ENCODE measurements at places on chromosomes 3 and 15.

GRCh38 chr3:33877187-33877586, 78.8 kb downstream of the PDCD6IP start:
- no peak for DNase-seq

DNA sequence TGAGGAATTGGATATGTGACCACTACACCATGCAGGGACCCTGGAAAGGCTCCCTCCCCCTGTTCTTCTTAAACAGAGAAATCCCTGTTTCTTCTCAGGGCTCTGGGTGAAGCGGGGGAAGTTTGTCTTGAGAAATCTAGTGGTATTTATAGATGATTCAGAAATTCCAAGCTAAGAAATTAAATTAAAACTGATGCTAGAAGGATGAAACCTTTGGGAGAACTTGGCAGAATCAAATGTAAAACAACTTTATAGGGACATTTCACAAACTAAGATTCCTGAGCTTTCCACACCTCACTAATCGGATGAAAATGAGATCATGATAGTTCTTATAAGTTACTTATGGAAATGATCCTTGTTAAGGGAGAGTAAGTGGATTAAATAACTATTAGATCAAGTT, 54.2 kb downstream of the FBXL2 start:
- no peak for DNase-seq

DNA sequence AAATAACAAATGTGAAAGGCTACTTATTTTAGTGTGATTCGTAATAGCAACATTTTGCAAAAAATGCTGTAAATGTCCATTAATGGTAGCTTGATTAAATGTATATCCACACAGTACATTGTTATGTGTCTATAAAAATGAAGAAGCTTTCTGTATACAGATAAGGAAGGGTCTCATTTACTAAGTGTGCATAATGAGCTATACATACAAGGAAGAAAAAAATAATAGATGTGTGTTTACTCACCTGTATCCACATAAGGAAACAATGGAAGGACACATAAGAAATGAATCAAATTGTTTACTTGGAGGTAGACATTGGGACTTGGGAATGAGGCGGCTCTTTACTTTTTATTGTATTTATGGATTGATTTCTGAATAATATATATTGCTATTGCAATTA, 34.9 kb downstream of the MED12L start:
- no peak for DNase-seq

DNA sequence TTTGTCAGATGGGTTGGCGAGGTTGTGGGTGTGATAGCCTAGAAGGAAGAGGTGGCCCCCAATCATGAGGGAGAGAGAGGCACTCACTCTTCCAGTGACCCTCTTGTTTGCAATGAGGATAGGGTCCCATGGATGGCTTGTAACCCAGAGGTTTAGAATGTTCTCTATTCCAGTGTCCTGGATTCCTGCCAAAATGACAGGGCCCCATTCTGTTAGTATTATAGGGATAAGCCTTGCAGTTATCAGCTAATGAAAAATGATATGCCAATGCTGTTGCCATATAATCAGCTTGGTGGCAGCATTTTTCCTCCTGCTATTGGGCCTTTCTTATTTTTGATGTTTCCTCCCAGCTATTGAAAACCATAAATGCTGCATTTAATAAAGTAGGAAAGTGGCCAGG, 23.3 kb upstream of the SENP7 start:
- no peak for DNase-seq

DNA sequence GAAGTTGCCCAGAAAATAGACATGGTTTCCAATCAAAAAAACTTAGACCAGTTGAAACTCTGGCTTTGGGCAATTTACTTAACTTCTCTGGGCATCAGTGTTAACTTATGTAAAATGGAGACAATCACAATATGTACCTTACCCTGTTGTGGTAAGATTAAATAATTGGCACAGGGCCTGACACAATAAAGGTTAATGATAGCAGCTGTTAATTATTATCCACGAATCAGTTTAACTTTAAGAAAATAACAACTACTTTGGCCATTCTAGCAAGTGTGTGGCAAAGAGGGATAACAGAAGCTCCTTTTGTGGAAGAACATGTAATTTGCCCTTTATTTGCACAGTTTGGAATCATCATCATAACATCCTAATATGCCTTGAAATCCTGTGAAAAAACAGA, 787.6 kb downstream of the FHIT start:
- no peak for DNase-seq

GRCh38 chr15:83887404-83887803, 233.5 kb downstream of the ADAMTSL3 start:
- no peak for DNase-seq

DNA sequence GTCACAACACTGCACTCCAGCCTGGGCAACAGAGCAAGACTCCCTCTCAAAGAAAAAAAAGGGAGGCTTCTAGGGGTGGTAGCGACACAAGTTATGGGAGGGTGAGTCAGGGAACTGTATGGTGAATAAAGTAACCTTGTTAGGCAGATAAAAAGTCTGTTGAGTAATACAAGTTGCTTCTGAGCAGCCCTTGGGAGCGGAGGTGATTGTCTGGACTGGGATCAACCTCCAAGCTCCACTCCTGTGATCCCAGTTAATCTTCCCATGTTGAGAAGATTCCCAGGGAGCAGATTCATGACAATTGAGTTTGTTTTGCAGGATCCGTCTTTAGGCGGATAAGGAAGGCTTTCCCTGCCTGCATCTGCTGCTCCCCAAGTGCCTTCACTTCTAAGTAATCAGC, 335.9 kb downstream of the THSD4 start:
- DNase-seq = no peak

- no peak for DNase-seq
Observed at GRCh38 chr3:145191543-145191942, 969.4 kb downstream of the PLOD2 start.

Measured in naive thymus-derived CD4-positive, alpha-beta T cell (primary cell).